ENCODE measurements at places on chromosomes 5 and 9.

- H3K36me3 ChIP-seq, result no peaks in the 10 kb centered on the region
- no peak for DNase-seq
- H3K27ac ChIP-seq, result no peak overlapping the region
- no peak overlapping the region for H3K4me3 ChIP-seq
- peaks cover 34% of the 10 kb centered on the region for H3K4me1 ChIP-seq
These were observed 154.8 kb upstream of the GAS1 start for GRCh38 chr9:87102126-87102525.

- no peaks in the 10 kb centered on the region for H3K36me3 ChIP-seq
- no peak for DNase-seq
- H3K4me1 ChIP-seq, result no peaks in the 10 kb centered on the region
- H3K27ac ChIP-seq, result no peak overlapping the region
- H3K4me3 ChIP-seq, result no peak overlapping the region
These were observed 28.5 kb upstream of the ABO start for GRCh38 chr9:133303266-133304157.

GRCh38 chr9:126218359-126219125, 108.1 kb upstream of the MVB12B start:
- no peak overlapping the region for H3K27ac ChIP-seq
- peaks cover 35% of the 10 kb centered on the region for H3K27me3 ChIP-seq
- no peak overlapping the region for H3K4me3 ChIP-seq
- DNase-seq, result no peak
- no peaks in the 10 kb centered on the region for H3K4me1 ChIP-seq

DNA sequence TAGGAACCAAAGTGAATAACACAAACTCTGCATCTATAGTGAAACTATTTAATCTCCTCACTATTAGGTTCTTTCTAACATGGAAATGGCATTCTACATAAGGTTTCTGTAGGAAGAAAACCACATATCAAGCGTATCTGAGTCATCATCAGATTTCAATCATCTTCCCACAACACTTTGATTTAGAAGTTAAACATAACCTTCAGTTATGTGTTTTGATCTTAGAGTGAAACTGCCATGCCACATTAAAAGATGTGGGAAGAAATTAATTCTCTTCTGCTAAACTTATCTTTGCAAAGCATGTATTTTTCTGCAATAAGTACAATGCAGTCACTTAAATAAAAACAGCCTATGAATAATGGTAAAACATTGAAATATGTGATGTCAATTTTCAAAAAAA, 55.0 kb downstream of the MEF2C start:
- no peak overlapping the region for H3K27ac ChIP-seq
- peaks cover 28% of the 10 kb centered on the region for H3K4me1 ChIP-seq
- no peak for DNase-seq

- no peaks in the 10 kb centered on the region for H3K36me3 ChIP-seq
- H3K27me3 ChIP-seq, result no peaks in the 10 kb centered on the region
- no peak for DNase-seq
- H3K4me3 ChIP-seq, result no peak overlapping the region
These were observed 47.4 kb upstream of the CCDC112 start for GRCh38 chr5:115343855-115344254.

- H3K4me3 ChIP-seq, result no peak overlapping the region
- no peak overlapping the region for H3K27ac ChIP-seq
- DNase-seq, result no peak
- H3K4me1 ChIP-seq, result peaks cover 6% of the 10 kb centered on the region
- no peaks in the 10 kb centered on the region for H3K36me3 ChIP-seq
- peaks cover 2% of the 10 kb centered on the region for H3K27me3 ChIP-seq
These were observed 71.2 kb upstream of the IZUMO3 start for GRCh38 chr9:24616863-24617262.

GRCh38 chr5:10077791-10078545, 171.7 kb downstream of the ATPSCKMT start:
- H3K27me3 ChIP-seq, result no peaks in the 10 kb centered on the region
- peaks cover 11% of the 10 kb centered on the region for H3K4me1 ChIP-seq
- no peak overlapping the region for H3K4me3 ChIP-seq
- H3K27ac ChIP-seq, result peak overlapping the region; percentile 60

GRCh38 chr5:6379246-6379645, 899 bp upstream of the MED10 start:
- peaks cover 19% of the 10 kb centered on the region for H3K27me3 ChIP-seq
- H3K27ac ChIP-seq, result peak overlapping the region; percentile 98
- DNase-seq, result no peak
- peaks cover 21% of the 10 kb centered on the region for H3K36me3 ChIP-seq
- peak overlapping the region; percentile 99 for H3K4me3 ChIP-seq

- H3K4me1 ChIP-seq, result peaks cover 17% of the 10 kb centered on the region
- DNase-seq, result no peak
- H3K27me3 ChIP-seq, result peaks cover 4% of the 10 kb centered on the region
These were observed 15.6 kb upstream of the DENND1A start for GRCh38 chr9:123945532-123945931.

- H3K36me3 ChIP-seq, result no peaks in the 10 kb centered on the region
- DNase-seq, result peak; percentile 43
- H3K27ac ChIP-seq, result no peak overlapping the region
- peaks cover 45% of the 10 kb centered on the region for H3K27me3 ChIP-seq
These were observed 272.7 kb downstream of the TRIM32 start for GRCh38 chr9:116959809-116960208.

- H3K27me3 ChIP-seq, result no peaks in the 10 kb centered on the region
- H3K4me1 ChIP-seq, result no peaks in the 10 kb centered on the region
- no peaks in the 10 kb centered on the region for H3K36me3 ChIP-seq
- no peak for DNase-seq
These were observed 114.4 kb upstream of the DMRTA1 start for GRCh38 chr9:22332202-22332601.

GRCh38 chr5:17143335-17143734, 74.1 kb upstream of the BASP1 start:
- no peak overlapping the region for H3K4me3 ChIP-seq
- H3K4me1 ChIP-seq, result peaks cover 13% of the 10 kb centered on the region
- DNase-seq, result no peak
- no peaks in the 10 kb centered on the region for H3K27me3 ChIP-seq
- no peak overlapping the region for H3K27ac ChIP-seq

- no peak for DNase-seq
- peaks cover 13% of the 10 kb centered on the region for H3K4me1 ChIP-seq
- H3K4me3 ChIP-seq, result no peak overlapping the region
- H3K27ac ChIP-seq, result no peak overlapping the region
These were observed 55.3 kb downstream of the RPS23 start for GRCh38 chr5:82222597-82223574.

Data from mesothelial cell of epicardium (in vitro differentiated cells).